ENCODE measurements at places on chromosomes 6 and 20. TPM values are rescaled to one million over a fixed set of nuclear protein-coding genes. Genes with fewer than 3 reads are reported as not detected.

The PDE10A gene
- 2.4 TPM for total RNA-seq

The BMP7 gene
- total RNA-seq = 9.2 TPM

The RUNX2 gene
- total RNA-seq = 1.2 TPM

The FHL5 gene
- not detected for total RNA-seq

The CST5 gene
- total RNA-seq = not detected

The FLRT3 gene
- 0.80 TPM for total RNA-seq

The SMLR1 gene
- not detected for total RNA-seq

The SLC17A3 gene
- total RNA-seq = not detected

The TAGAP gene
- total RNA-seq = not detected

The LY86 gene
- total RNA-seq = not detected

The TFAP2D gene
- total RNA-seq = not detected

The CCR6 gene
- total RNA-seq = not detected

The B3GAT2 gene
- 1.9 TPM for total RNA-seq

The FABP7 gene
- 13.1 TPM for total RNA-seq

The ZSCAN12 gene
- 8.6 TPM for total RNA-seq

The SEL1L2 gene
- not detected for total RNA-seq

The RAET1G gene
- total RNA-seq = not detected

The C6orf141 gene
- total RNA-seq = 16.1 TPM

The EDN3 gene
- total RNA-seq = 0.17 TPM

The TREML2 gene
- 0.11 TPM for total RNA-seq

The GTSF1L gene
- not detected for total RNA-seq

The BCKDHB gene
- total RNA-seq = 30.8 TPM

The NKX2-4 gene
- 0.19 TPM for total RNA-seq

The GPLD1 gene
- total RNA-seq = 5.3 TPM

The ABHD16B gene
- not detected for total RNA-seq

The PROCR gene
- 21.3 TPM for total RNA-seq

The PTCRA gene
- total RNA-seq = not detected

The RNF39 gene
- total RNA-seq = 1.4 TPM

The LPA gene
- total RNA-seq = 0.19 TPM

The ARID1B gene
- 71.2 TPM for total RNA-seq

The NKAIN4 gene
- 6.9 TPM for total RNA-seq

The PDRG1 gene
- total RNA-seq = 14.2 TPM

The MLN gene
- total RNA-seq = not detected

The ENPP5 gene
- total RNA-seq = 7.8 TPM

The CTAGE9 gene
- not detected for total RNA-seq

The OR2B3 gene
- total RNA-seq = not detected

The ZSCAN23 gene
- total RNA-seq = 5.3 TPM

The POM121L2 gene
- total RNA-seq = 0.09 TPM

The ULBP3 gene
- total RNA-seq = 3.3 TPM

The GATA5 gene
- total RNA-seq = 0.11 TPM

The ZSWIM3 gene
- 6.8 TPM for total RNA-seq

The SLPI gene
- not detected for total RNA-seq

The MUC22 gene
- total RNA-seq = not detected

The HLA-DOA gene
- total RNA-seq = 23.7 TPM

The PRRC2A gene
- total RNA-seq = 300 TPM

The TPD52L1 gene
- total RNA-seq = 9.6 TPM

The CYP39A1 gene
- 2.4 TPM for total RNA-seq

The TCP11 gene
- total RNA-seq = not detected

The SLC13A3 gene
- 9.8 TPM for total RNA-seq

The RIPPLY2 gene
- 1.9 TPM for total RNA-seq

The FAM229B gene
- total RNA-seq = 10.5 TPM

The RAET1L gene
- total RNA-seq = not detected
